Mesendoderm (in vitro differentiated cells): ENCODE measurements at places on chromosomes 16 and 17.

- peak; percentile 65 for DNase-seq
Measured at GRCh38 chr17:31378638-31379037, 12.8 kb upstream of the RAB11FIP4 start.

GRCh38 chr16:1773703-1774447 lies 941 bp upstream of the MRPS34 start:
- no peak for DNase-seq

- DNase-seq, result no peak
Measured at GRCh38 chr17:75596320-75597087, 8.9 kb downstream of the MYO15B start.

DNA sequence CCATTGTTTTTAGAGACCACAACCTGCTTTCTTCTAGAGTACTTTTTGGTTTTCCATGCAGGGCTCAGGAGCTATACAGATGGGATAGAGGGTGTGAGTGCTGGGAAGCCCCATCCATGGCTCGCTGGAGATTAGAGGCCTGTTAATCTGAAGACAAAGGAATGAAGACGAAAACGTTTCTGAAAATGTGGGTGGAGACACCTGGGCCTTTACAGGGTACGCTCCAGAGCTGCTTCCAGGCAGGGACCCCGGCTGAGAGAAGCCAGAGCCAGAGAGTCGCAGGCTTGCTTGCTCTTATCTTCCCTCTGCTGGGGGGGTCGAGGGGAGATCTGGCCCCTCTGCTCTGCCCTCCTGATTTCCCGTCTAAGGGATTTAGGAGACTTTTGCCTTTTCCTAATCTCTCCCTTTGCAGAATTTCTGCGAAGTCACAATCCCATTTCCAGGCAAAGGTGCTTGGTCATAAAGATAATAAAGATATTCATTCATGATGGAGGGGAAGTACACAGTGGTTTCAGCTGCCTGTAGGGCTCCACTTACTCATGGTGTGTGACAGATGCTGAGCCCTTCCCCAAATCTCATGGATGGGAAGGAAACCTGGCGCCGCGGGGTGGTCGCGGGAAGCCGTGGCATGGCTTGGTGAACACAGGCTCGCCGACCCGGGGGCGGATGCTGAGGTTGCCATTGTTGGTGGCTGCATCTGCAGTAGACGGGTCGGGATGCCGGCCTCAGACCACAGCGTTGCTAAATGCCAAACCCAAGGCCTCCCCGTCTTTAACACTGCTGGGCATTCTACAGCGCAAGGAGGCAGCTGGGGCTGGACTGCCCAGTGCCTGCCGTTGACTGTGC lies 4.8 kb upstream of the SOCS3 start:
- DNase-seq, result peak; percentile 82

DNA sequence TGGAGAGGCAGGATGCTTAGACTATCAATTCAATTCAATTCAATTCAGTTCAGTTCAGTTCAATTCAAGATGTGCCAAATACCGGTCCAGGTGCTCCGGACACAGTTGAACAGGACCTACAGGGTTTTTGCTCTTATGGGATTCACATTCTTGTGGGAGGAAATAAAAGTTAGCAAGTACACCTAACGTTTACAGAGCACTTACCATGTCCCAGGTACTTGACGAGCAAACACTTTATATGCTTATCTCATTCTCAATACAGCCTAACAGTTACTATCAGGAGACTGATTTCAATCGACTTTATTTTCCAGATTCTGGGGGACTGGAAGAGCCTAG lies 467 bp upstream of the GDE1 start:
- DNase-seq, result no peak

GRCh38 chr16:22123759-22124490 lies 31.6 kb downstream of the VWA3A start:
- DNase-seq, result peak; percentile 55

- DNase-seq, result no peak
Measured at GRCh38 chr16:10920726-10921427, 21.4 kb downstream of the DEXI start.

DNA sequence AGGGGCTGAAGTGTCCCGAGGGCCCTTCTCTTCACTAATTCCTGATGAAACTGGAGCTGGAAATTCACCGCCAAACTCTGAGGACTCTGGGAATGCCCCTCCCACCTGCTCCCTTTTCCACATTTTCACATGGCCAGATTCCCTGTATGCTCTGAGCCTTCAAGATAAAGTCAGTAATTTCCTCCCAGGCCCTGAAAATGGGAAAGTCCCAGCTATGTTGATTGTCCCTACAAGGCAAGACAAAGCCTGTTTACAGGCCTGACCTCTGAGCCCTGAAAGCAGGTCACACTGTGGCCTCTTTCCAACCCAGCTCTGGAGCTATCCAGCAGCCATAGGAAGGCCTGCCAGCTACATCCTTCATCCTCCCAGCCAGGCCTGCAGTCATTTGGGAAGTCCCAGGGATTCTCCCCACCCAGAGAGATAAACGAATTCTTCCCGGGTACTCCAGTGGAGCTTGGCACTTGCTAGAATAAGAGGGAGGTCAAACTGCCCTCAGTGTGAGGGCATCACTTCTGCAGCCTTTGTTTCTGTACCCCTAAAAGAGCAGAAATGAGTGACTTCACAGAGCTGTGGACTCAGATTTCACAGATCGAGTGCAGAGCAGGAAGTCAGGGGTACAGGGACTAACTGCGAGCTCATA lies 19.6 kb upstream of the CCL2 start:
- peak; percentile 80 for DNase-seq

- peak; percentile 26 for DNase-seq
Measured at GRCh38 chr17:63113167-63113566, 147.1 kb downstream of the TANC2 start.

- DNase-seq, result no peak
Measured at GRCh38 chr17:75250009-75250471, 11.4 kb downstream of the GGA3 start.

- DNase-seq, result no peak
Measured at GRCh38 chr17:27315796-27316465, 22.0 kb downstream of the WSB1 start.

- no peak for DNase-seq
Measured at GRCh38 chr17:82440469-82440981, 10.0 kb downstream of the CYBC1 start.

DNA sequence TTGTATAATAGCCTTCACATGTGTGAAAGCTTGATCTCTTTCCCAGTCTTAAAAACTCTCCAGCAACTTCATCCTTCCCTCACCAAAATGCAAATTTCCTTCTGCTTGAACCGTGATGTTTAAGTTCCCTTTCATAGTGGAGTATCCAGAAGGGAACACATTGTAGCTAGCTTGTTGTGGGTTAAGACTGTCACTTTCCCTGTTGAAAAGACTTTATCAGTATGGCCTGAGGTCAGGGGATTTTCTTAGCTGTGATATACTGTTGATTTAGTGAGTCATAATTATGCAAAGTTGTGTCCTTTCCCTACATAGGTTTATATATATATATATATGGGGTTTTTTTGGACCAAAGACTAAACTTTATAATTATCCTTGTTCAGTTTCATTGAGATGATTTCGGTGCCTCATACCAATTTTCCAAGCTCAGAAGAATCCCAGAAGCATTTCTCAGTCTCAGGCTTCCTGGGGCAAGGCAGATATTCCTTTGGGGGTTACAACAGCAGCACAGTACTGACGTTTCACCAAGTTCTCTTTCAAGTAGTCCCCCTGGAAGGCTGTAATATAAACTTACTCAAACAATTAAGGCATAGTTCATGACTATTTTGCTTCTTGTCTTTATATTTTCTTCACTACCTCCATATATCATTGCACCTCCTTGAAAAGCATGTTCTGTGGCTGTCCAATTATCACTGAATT lies 35.7 kb downstream of the ESRP2 start:
- peak; percentile 22 for DNase-seq

GRCh38 chr17:63780507-63780906 lies 6.5 kb downstream of the DDX42 start:
- no peak for DNase-seq

DNA sequence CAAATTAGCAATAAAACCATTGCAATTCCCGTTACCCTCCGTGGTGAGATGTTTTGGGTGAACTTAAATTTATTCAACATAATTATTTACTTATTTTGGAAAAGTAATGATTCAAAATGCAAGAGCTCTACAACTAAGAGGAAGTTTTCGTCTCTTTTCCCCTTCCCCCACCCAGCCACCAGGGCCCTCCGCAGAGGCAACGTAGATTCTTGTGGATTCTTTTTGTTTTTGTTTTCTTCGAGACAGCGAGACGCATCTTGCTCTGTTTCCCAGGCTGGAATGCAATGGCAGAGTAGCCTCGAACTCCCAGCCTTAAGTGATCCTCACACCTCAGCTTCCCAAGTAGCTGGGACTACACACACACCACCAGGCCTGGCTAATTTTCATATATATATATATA lies 19.2 kb downstream of the CCDC40 start:
- peak; percentile 42 for DNase-seq

DNA sequence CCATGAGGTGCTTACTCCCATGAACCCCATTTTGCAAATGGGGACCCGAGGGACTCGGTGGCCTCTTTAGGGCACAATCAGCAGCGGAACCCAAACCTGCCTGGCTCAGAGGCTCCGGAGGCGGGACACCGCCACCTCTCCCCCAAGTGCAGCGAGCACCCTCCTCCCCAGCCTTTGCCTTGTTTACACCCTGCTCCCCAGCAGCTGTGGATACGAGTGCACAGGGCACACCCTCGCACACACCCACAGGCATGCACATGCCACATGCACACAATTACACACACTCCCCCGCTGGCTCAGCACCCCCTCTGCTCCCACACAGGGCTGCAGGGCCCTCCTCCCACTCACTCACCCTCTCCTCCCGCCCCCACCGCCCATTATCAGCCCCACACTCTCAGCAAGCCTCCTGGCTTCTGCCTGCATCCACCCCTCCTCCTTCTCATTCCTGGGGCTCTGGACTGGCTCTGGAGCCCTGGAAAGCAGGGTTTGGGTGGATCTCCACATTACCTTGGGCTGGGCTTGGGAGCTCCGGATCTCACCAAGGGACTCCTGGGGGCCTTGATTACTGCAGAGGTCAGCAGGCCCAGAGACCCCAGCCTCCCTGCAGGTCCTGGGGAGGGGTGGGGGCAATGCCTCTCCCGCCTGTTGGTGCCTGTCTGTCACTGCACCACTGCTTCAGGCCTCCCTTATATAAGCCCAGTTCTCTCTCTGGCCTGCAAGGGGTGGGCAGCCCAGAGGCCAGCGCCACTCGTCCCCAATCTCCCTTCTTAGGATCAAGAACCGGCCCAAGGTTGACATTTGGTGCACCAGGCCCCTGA lies 6.4 kb downstream of the PDK2 start:
- DNase-seq, result peak; percentile 66

DNA sequence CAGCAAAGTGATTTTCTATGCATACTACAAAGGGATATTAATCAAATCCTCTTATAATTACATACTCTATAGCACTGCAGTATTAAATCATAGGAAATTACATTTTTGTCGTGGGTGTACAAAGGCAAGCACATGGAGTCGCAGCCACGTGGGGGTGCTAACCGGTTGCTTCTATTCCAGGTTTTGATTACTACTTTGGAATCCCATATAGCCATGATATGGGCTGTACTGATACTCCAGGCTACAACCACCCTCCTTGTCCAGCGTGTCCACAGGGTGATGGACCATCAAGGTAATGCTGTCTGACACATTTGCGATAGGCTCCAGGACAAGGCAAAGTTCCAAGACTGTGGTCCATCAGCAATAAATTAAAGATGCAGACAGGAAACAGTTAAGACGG lies 60.1 kb downstream of the ARSG start:
- DNase-seq, result no peak

GRCh38 chr16:69145658-69146057 lies 13.2 kb downstream of the UTP4 start:
- DNase-seq, result no peak

GRCh38 chr16:30896889-30897733 lies 697 bp downstream of the CTF1 start:
- DNase-seq, result peak; percentile 98

- no peak for DNase-seq
Measured at GRCh38 chr16:12688951-12689850, 114.5 kb downstream of the CPPED1 start.

DNA sequence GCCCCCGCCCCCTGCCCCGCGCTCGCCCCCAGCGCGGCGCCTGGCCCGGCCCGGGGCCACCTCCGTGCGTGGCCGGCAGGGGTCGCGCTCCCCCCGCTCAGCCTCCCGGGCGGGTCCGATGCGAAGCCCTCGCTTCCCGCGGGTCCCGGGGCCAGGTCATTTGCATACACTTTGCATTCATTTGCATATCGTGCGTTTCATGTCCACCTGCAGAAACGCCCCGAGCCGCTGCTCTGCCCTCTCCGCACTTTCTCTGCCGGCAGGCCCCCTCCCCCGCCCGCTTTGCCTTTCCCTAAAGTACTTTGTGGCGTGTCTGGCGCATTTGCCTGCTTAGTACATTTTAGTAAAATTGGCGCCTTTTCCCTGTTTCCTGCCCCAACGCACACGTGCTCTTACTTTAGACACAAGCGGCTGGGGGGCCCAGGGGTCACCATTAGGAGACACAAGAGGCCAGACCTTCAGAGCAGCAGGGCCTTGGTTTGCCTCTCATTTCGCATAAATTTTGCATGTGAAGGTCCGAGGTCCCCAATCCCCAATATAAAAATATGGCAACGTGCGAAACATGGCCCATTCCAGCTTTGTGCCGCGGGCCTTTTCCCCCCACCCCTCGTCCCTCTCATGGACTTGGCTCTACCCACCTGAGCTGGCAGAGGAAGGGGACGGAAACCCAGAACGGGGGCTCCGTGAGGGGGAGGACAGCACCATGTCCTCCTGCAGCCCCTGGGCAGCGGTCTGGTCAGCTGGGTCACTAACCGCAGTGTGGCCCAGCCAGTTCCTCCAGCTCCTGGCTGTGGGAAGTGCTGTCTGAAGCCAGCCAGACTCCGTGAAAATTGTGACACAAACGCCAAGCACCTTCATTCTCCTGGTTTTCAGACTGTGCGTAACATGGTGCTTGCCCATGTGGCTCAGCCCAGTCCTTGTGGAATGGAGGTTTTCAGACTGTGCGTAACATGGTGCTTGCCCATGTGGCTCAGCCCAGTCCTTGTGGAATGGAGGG lies 34.8 kb downstream of the CBFA2T3 start:
- DNase-seq, result peak; percentile 68

DNA sequence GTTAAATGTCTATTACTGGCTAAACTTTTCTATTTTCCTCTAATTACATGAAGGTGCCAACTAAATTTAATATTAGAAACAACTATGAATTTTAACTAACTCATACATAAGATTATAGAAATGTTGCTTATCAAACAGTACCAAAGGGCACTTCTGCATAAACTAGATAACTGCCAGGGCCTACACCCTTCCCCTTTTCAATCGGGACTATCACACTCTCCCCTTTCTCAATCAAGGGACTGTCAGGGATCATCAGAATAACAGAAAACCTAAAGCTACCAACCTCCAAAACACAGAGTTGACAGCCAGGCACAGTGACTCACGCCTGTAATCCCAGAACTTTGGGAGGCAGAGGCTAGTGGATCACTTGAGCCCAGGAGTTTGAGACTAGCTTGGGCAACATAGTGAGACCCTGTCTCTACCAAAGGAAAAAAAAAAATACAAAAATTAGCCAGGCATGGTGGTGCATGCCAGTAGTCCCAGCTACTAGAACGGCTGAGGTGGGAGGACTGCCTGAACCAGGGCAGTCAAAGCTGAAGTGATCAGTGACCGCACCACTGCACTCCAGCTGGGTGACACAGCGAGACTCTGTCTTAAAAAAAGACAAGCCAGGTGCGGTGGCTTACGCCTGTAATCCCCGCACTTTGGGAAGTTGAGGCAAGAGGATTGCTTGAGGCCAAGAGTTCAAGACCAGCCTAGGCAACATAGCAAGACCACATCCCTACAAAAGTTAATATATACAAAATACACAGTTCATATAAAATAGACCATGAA lies 3.2 kb upstream of the PHLPP2 start:
- no peak for DNase-seq

- DNase-seq, result no peak
Measured at GRCh38 chr16:75097941-75098901, 18.4 kb downstream of the LDHD start.
